ENCODE measurements at places on chromosomes 7 and 10. TPM values are rescaled to one million over a fixed set of nuclear protein-coding genes. Genes with fewer than 3 reads are reported as not detected.
A peak's percentile ranks its signal among the peaks of the same experiment; 100 is the strongest.

- H3K4me3 ChIP-seq, result no peak overlapping the region
- H3K27me3 ChIP-seq, result no peaks in the 10 kb centered on the region
- no peaks in the 10 kb centered on the region for H3K4me1 ChIP-seq
- peaks cover 9% of the 10 kb centered on the region for H3K36me3 ChIP-seq
- no peak overlapping the region for H3K27ac ChIP-seq
Measured at GRCh38 chr7:1151156-1151555, 8.8 kb downstream of the ZFAND2A start.

- no peaks in the 10 kb centered on the region for H3K27me3 ChIP-seq
- no peaks in the 10 kb centered on the region for H3K36me3 ChIP-seq
- H3K4me3 ChIP-seq, result no peak overlapping the region
- no peak for DNase-seq
Measured at GRCh38 chr7:103932389-103932788, 57.1 kb downstream of the RELN start.

GRCh38 chr7:21986096-21986495, 40.4 kb upstream of the CDCA7L start:
- peaks cover 2% of the 10 kb centered on the region for H3K4me1 ChIP-seq
- no peak overlapping the region for H3K4me3 ChIP-seq
- H3K27me3 ChIP-seq, result no peaks in the 10 kb centered on the region
- no peaks in the 10 kb centered on the region for H3K36me3 ChIP-seq

GRCh38 chr7:121761399-121761798, 111.6 kb upstream of the PTPRZ1 start:
- DNase-seq, result no peak
- no peaks in the 10 kb centered on the region for H3K27me3 ChIP-seq
- no peaks in the 10 kb centered on the region for H3K4me1 ChIP-seq
- H3K4me3 ChIP-seq, result no peak overlapping the region

- DNase-seq, result peak; percentile 32
- H3K27ac ChIP-seq, result peak overlapping the region; percentile 17
- H3K36me3 ChIP-seq, result no peaks in the 10 kb centered on the region
- H3K27me3 ChIP-seq, result no peaks in the 10 kb centered on the region
Measured at GRCh38 chr7:70477036-70478010, 654.6 kb upstream of the GALNT17 start.

The CTAGE4 gene
- total RNA-seq, result not detected

The RTKN2 gene
- total RNA-seq, result 1.2 TPM

GRCh38 chr10:80648106-80648505, 110.4 kb downstream of the SH2D4B start:
- no peaks in the 10 kb centered on the region for H3K36me3 ChIP-seq
- H3K4me3 ChIP-seq, result no peak overlapping the region
- no peaks in the 10 kb centered on the region for H3K4me1 ChIP-seq
- no peak for DNase-seq
- H3K27me3 ChIP-seq, result no peaks in the 10 kb centered on the region
- H3K27ac ChIP-seq, result no peak overlapping the region

The SHTN1 gene
- 2.9 TPM for total RNA-seq

- no peaks in the 10 kb centered on the region for H3K27me3 ChIP-seq
- no peaks in the 10 kb centered on the region for H3K4me1 ChIP-seq
- no peak overlapping the region for H3K27ac ChIP-seq
Measured at GRCh38 chr7:2251381-2251780, 9.4 kb downstream of the NUDT1 start.

DNA sequence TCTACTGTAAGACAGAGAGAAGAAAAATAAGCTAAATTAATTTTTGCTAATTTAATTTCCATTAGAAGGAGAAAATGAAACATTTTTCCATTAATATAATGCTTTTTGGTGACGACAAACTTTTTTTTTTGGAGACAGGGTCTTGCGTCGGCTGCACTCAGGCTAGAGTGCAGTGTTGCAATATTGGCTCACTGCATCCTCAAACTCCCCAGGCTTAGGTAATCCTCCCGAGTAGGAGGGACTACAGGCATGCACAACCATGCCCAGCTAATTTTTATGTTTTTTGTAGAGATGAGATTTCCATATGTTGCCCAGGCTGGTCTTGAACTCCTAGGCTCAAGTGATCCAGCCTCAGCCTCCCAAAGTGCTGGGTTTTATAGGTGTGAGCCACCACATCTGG, 229.8 kb upstream of the LRRN3 start:
- H3K4me3 ChIP-seq, result no peak overlapping the region
- H3K27me3 ChIP-seq, result no peaks in the 10 kb centered on the region
- no peaks in the 10 kb centered on the region for H3K4me1 ChIP-seq
- no peaks in the 10 kb centered on the region for H3K36me3 ChIP-seq
- no peak overlapping the region for H3K27ac ChIP-seq

DNA sequence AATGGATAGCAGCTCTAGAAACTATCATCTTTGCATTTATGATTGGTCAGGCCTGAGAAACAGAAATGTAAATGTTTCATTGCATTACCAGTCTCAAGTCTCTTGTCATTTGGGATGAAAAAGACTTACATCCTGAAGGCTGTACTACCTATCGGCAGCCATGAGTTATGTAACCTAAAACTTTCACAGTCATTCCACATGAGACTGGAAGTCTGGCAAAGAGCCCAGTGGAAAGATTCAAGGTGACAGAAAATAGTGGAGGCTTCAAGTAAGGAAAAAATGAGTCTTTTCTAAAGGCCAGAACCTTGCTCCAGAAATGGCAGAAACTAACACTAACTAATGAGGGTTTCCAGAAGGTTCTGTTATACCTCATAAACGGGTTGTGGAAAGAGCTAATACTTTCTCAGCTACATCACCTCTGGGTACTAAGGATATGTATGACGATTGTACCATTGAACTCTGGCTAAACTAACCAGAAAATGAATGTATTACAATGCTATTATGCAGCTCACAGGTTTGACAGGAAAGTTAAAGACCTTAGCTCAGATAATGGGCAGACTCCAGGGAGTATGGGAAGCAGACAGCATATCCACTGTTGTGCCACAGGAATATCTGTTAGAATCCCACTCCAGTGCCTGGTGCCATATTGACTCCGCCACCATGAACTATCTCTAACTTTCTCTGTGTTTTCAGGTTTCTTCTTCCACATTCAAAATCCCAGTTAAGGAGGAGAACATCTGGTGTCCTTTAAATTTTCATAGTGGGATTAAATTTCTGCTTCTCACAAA, 41.7 kb upstream of the DYNC1I1 start:
- no peak overlapping the region for H3K4me3 ChIP-seq
- no peaks in the 10 kb centered on the region for H3K36me3 ChIP-seq
- no peaks in the 10 kb centered on the region for H3K27me3 ChIP-seq
- no peak overlapping the region for H3K27ac ChIP-seq

Measured in cardiac muscle cell (in vitro differentiated cells and primary cell).